ENCODE measurements at places on chromosomes 7 and 10.

GRCh38 chr10:129725890-129726631 lies 238.0 kb downstream of the EBF3 start:
- DNase-seq, result no peak

DNA sequence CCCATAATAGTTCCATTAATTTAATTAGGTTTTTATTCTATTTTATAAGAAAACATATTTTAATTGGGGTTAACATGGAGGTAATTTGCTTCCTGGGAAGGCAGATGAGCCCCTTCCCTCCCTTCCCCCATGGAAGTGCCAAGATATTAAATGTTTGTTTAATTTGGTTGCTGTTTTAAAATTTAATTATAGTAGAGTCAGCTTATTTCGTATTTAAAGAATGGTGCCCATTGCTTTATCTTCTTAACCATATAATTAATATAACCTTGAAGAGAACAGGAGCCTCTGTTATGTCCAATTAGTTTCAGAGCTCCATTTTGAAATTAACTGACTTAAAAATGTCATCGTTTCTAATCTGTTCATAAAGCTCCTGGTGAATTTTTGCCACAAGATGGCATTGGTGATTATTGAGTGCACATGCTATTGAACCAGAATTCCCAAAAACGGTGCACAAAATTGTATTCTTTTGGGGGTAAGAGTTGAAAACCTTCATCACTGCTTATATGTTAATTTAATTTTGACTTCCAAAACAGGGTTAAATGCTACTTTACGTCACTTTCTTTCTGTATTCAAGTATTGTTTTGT lies 26.0 kb downstream of the KLHDC10 start:
- DNase-seq, result no peak

GRCh38 chr7:101205901-101206664 lies 5.2 kb upstream of the MOGAT3 start:
- no peak for DNase-seq

DNA sequence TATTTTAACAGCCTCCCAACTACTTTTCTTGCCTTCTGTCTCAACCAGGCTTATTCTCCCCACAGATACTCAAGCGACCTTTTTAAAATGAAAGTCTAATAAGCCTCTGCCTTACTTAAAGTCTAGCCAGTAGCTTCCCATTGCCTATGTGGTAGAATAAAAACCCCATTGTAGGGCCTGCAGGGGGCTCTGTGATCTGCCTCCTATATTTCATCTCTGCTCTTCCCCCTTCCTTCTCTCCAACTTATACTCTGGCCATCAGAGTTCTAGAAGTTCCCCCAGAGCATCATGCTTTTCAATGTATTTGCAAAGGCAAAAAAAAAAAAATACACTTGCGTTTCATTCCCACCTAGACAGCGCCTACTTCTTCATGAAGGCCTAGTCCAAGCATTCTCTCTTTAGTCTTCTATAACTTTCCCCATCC lies 167.7 kb upstream of the ADO start:
- no peak for DNase-seq

DNA sequence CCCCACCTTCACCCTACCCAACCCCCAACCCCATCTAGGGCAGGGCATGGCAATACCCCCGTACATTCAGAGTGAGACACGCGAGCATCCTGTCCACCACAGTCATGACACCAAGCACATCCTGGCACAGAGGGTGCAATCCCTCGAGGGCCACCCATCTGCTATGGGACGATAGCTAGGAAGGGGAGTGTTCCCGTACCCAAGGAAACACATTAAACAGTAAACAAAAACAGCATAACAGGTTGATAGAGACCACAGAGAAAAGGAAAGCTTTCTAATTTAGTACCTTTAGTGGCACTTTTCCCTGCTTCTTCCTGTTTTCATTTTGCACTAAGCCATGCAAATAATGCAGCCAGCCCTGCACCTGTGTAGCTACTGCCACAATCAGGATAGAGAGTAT lies 2.3 kb upstream of the SMKR1 start:
- no peak for DNase-seq

GRCh38 chr7:132656846-132657776 lies 80.8 kb upstream of the PLXNA4 start:
- DNase-seq, result no peak

DNA sequence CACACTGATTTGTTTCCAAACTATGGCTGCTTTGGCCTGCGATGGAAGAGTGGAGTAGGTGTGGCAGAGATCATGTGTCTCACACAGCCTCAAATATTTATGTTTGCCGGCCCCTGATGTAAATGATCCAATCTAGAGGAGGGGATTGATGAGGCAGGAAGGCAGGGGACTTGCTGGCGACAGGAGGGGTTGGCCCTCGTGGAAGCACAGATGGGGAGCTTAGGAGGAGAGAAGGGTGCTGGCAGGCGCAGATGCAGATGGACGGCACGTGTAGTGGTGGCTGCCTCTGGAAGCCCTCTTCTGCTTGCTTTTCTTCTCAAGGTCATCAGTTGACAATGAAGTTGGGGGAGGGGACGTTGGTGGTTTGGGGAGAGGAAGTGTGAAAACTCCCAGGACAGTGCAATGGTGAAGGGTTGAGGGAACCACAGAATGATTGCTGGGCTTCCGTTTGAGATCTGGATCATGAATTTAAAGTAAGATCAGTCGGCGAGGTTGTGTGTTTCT lies 15.4 kb downstream of the COL13A1 start:
- no peak for DNase-seq

GRCh38 chr10:25934621-25935139 lies 651 bp downstream of the MYO3A start:
- DNase-seq, result peak; percentile 7

- peak; percentile 11 for DNase-seq
Observed at GRCh38 chr10:130301021-130301892, 165.1 kb downstream of the GLRX3 start.

GRCh38 chr10:62626079-62626478 lies 178.4 kb upstream of the ADO start:
- DNase-seq, result no peak

GRCh38 chr7:44225566-44226395 lies 25.0 kb downstream of the YKT6 start:
- DNase-seq, result no peak
